Heart right ventricle (tissue), 16 donors: ENCODE measurements at places on chromosomes 1 and 21. TPM values are rescaled to one million over a fixed set of nuclear protein-coding genes. Genes with fewer than 3 reads are reported as not detected.

RNF207 gene
- 96.0 TPM for total RNA-seq

- H3K27ac ChIP-seq, result no peak overlapping the region
- DNase-seq, result no peak
- no peaks in the 10 kb centered on the region for H3K36me3 ChIP-seq
- H3K4me3 ChIP-seq, result no peak overlapping the region
- H3K4me1 ChIP-seq, result peaks cover 4% of the 10 kb centered on the region
Measured at GRCh38 chr1:85144351-85144750, 56.5 kb downstream of the SYDE2 start.

TNFRSF18 gene
- not detected for total RNA-seq

DNA sequence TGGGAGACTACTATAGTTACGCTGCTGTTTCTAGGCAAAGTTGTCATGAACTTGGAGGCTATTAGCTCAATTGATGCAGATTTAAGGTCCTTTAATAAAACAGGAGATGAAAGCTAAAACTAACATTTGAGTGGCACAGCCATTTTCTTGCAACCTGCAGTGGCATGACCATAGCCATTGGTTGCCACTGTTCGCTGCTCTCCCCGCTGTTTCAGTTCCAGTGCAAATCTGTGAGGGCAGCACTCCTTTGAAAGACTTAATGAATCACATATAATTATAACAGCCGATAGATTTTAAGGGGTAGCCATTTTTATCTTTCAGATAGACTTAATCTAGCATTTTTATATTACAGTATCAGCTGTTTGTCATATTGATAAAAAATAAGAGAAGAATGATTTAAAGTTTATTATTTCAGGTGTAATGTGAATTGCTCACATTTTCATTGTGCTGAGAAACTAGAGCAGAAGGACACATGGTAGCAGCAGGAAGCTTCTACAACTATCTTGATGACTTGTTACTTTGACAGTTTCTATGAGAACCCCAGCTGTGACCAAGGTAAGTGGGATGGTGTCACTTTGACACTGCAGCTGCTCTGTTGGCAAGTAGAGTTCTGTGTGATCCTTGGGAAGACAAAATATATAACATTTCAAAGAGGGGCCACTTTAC is 203.7 kb downstream of the PLA2G4A start:
- no peaks in the 10 kb centered on the region for H3K36me3 ChIP-seq
- no peak overlapping the region for H3K4me3 ChIP-seq
- no peak overlapping the region for H3K27ac ChIP-seq
- H3K27me3 ChIP-seq, result no peaks in the 10 kb centered on the region
- DNase-seq, result no peak

BRINP2 gene
- 0.32 TPM for total RNA-seq

DNA sequence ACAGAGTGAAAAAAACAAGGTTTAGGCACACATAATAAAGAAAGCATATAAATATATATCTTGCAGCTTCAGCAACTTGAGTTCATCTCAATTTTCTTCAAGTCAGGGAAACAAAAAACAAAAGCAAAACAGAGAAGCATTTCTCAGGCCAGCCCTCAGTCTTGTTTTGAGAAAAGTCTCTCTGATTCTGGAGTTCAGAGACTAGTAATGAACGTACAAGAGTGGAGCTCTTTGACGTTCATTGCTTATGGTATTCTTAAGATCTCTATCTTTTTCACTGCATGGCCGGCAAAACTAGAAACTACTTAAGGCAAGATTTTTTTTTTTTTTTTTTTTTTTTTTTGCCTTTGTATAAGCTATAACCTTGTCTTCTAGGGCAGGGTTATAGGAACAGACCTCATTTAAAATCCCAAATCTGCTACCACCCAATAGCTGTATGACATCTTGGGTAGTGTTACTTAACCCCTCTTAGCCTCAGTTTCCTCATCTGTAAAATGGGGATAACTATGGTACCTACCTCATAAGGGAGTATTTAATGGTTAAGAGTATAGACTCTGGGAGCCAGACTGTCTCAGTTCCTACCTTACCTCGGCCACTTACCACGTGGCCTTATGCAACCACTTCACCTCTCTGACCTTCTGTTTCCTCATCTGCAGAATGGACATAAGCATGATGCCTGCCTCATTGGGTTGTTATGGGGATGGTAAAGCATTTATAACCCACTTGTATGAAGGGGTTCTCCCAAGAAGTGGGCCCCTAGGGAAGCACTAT is 33.6 kb downstream of the LMO4 start:
- H3K36me3 ChIP-seq, result peaks cover 5% of the 10 kb centered on the region
- no peak for DNase-seq
- no peaks in the 10 kb centered on the region for H3K4me1 ChIP-seq

DNA sequence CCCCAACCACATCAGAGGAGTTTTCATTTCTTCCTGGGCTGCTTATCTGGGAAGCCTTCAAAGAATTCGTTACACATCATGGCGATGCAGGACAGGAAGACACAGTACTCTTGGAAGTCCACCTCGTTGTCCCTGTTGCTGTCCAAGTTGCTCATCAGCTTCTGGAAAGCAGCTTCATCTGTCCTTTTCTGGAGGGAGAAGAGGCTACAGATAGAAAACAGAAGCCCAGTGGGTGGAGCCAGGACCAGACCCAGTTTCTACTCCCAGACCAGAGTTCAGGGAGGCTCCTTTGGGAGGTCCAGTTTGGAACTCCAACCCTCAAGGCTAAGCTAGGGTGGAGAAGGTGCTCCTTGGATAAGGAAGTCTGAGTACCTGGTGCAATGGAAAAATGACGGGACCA is 1.9 kb downstream of the S100A4 start:
- H3K4me3 ChIP-seq, result no peak overlapping the region
- H3K27ac ChIP-seq, result peak overlapping the region; percentile 84
- peaks cover 27% of the 10 kb centered on the region for H3K4me1 ChIP-seq
- peaks cover 12% of the 10 kb centered on the region for H3K36me3 ChIP-seq
- DNase-seq, result no peak

- H3K27ac ChIP-seq, result no peak overlapping the region
- no peaks in the 10 kb centered on the region for H3K36me3 ChIP-seq
- no peak overlapping the region for H3K4me3 ChIP-seq
- no peak for DNase-seq
- peaks cover 11% of the 10 kb centered on the region for H3K4me1 ChIP-seq
Measured at GRCh38 chr1:44894591-44894990, 51.5 kb upstream of the PTCH2 start.

GRCh38 chr1:94741510-94741909 is 78.6 kb upstream of the SLC44A3 start:
- H3K36me3 ChIP-seq, result no peaks in the 10 kb centered on the region
- DNase-seq, result no peak
- H3K4me3 ChIP-seq, result no peak overlapping the region

DNA sequence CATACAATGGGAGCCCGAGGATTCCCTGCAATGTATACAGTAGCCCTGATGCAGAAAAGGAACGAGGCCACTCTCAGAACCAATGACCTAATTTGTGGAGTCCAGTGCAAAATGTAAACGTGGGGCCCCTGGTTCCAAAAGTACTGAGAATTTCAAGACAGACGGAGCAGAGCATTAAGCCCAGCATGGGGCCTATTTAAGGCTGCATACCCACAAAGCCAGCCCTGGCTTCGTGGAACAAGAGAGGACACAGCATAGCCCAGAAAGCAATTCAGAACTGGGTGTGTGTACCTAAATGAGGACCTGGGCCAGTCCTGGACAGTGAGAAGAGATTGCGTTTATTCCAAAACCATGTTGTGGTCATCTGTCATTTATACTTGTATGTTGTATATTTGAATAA is 55.2 kb downstream of the MT1HL1 start:
- DNase-seq, result no peak
- no peaks in the 10 kb centered on the region for H3K27me3 ChIP-seq
- no peak overlapping the region for H3K4me3 ChIP-seq
- H3K4me1 ChIP-seq, result no peaks in the 10 kb centered on the region
- no peaks in the 10 kb centered on the region for H3K36me3 ChIP-seq

- H3K27ac ChIP-seq, result no peak overlapping the region
- no peak for DNase-seq
- no peaks in the 10 kb centered on the region for H3K36me3 ChIP-seq
- no peaks in the 10 kb centered on the region for H3K4me1 ChIP-seq
- H3K27me3 ChIP-seq, result no peaks in the 10 kb centered on the region
Measured at GRCh38 chr1:50705041-50705440, 255.0 kb downstream of the FAF1 start.

- DNase-seq, result no peak
- no peak overlapping the region for H3K4me3 ChIP-seq
- H3K27me3 ChIP-seq, result no peaks in the 10 kb centered on the region
- no peaks in the 10 kb centered on the region for H3K36me3 ChIP-seq
Measured at GRCh38 chr1:16348414-16349182, 3.7 kb downstream of the FBXO42 start.

- H3K27ac ChIP-seq, result peak overlapping the region; percentile 52
- no peak for DNase-seq
- no peak overlapping the region for H3K4me3 ChIP-seq
- no peaks in the 10 kb centered on the region for H3K27me3 ChIP-seq
- peaks cover 7% of the 10 kb centered on the region for H3K36me3 ChIP-seq
Measured at GRCh38 chr1:230270185-230270558, 156.0 kb downstream of the PGBD5 start.

DNA sequence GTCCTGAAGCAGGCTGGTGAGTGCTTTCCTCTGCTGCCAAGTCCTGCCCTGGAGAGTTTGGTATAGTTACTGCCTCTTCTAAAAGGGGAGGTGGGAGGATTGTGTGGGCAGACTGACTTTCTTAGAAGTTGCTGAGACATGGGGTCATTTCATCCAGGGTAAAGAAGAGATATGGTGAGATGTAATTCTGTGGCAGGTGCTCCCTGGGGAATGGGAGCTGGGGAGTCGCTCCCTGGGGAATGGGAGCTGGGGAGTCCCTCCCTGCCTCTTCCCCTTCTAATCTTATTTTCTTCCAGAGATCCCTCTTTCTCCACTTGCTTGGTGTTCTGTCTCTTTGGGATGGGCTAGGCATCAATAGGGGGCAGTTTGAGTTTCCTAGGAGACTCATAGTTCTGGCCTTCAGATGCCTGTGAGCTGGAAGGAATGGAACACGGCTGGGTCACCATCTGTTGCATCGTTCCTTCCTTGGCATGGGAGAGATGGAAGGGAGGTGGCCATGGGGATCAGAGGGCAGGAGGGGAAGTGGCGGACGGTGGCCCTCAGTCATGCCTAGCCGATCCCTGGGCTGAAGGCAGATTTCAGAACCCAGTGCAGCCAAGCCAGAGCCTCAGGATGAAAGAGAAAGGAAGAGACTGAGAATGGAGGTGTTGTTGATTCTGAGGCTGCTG is 59.0 kb downstream of the NFASC start:
- H3K4me3 ChIP-seq, result no peak overlapping the region
- no peaks in the 10 kb centered on the region for H3K27me3 ChIP-seq
- H3K4me1 ChIP-seq, result peaks cover 10% of the 10 kb centered on the region
- no peak for DNase-seq

GRCh38 chr21:31298618-31299269 is 45.3 kb downstream of the TIAM1 start:
- H3K27me3 ChIP-seq, result no peaks in the 10 kb centered on the region
- H3K4me1 ChIP-seq, result no peaks in the 10 kb centered on the region
- H3K27ac ChIP-seq, result no peak overlapping the region
- H3K4me3 ChIP-seq, result no peak overlapping the region
- DNase-seq, result no peak

DNA sequence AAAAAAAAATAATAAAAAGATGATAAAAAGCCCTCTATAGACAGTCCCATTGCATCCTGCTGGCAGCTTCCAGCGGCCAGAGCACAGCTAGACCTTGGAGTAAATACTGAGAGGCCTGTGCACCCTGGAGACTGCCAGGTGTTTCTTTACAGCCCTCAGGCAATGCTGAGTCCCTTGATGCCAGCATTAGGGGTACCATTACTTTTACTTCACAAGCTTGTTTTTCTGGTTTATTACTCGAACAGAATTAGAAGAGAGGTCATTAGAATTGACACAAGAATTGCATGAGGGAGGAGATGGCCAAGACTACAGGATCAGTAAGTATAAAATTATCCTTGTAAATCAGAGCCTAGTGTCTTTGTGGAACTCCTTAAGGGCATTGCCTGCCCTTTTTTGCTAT is 43.6 kb downstream of the AKNAD1 start:
- H3K36me3 ChIP-seq, result no peaks in the 10 kb centered on the region
- peaks cover 30% of the 10 kb centered on the region for H3K4me1 ChIP-seq
- no peak for DNase-seq
- no peak overlapping the region for H3K27ac ChIP-seq

- no peaks in the 10 kb centered on the region for H3K36me3 ChIP-seq
- no peak overlapping the region for H3K4me3 ChIP-seq
- H3K4me1 ChIP-seq, result no peaks in the 10 kb centered on the region
Measured at GRCh38 chr21:17964716-17965115, 145.6 kb upstream of the C21orf91 start.

GRCh38 chr21:26965907-26966581 is 844 bp downstream of the ADAMTS5 start:
- H3K4me1 ChIP-seq, result no peaks in the 10 kb centered on the region
- H3K27me3 ChIP-seq, result peaks cover 22% of the 10 kb centered on the region
- H3K27ac ChIP-seq, result peak overlapping the region; percentile 58
- H3K4me3 ChIP-seq, result peak overlapping the region; percentile 68
- H3K36me3 ChIP-seq, result no peaks in the 10 kb centered on the region

DENND4B gene
- 29.4 TPM for total RNA-seq

S100A10 gene
- total RNA-seq, result 155 TPM

- H3K27me3 ChIP-seq, result no peaks in the 10 kb centered on the region
- H3K4me3 ChIP-seq, result no peak overlapping the region
- DNase-seq, result no peak
- peak overlapping the region; percentile 45 for H3K27ac ChIP-seq
- no peaks in the 10 kb centered on the region for H3K36me3 ChIP-seq
Measured at GRCh38 chr1:237186675-237187074, 144.7 kb downstream of the RYR2 start.

UAP1 gene
- total RNA-seq, result 17.4 TPM

- no peak for DNase-seq
- no peaks in the 10 kb centered on the region for H3K27me3 ChIP-seq
- no peak overlapping the region for H3K4me3 ChIP-seq
- H3K27ac ChIP-seq, result no peak overlapping the region
Measured at GRCh38 chr1:159829822-159830465, 3.3 kb downstream of the SLAMF8 start.

- H3K36me3 ChIP-seq, result no peaks in the 10 kb centered on the region
- H3K4me1 ChIP-seq, result peaks cover 44% of the 10 kb centered on the region
- H3K27ac ChIP-seq, result peak overlapping the region; percentile 98
Measured at GRCh38 chr1:234541286-234541975, 62.5 kb upstream of the TARBP1 start.

FASLG gene
- total RNA-seq, result not detected

- H3K27ac ChIP-seq, result no peak overlapping the region
- no peak for DNase-seq
- H3K4me3 ChIP-seq, result no peak overlapping the region
- H3K36me3 ChIP-seq, result no peaks in the 10 kb centered on the region
- H3K27me3 ChIP-seq, result no peaks in the 10 kb centered on the region
Measured at GRCh38 chr1:175865041-175865766, 121.8 kb upstream of the TNR start.

TMPRSS15 gene
- total RNA-seq, result 0.06 TPM

DNA sequence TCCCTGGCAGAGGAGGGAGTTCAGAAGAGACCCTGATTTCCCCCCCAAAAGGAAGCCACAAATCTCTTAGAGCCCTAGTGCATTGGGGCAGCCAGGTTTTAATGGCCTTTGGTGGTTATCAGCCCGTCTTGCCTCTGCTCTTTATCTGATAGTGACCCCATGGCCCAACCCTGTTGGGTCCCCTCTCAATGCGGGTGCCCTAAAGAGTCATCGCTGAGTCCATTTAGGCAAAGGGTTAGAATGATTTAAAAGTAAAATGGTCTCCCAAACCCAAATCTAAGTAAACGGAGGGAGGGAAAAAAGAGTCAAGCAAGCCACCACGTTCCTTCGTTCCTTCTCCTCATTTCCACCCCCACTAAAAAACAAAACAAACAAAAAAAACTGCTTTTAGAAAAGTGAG is 164.0 kb downstream of the RUNX1 start:
- H3K27me3 ChIP-seq, result peaks cover 73% of the 10 kb centered on the region
- no peaks in the 10 kb centered on the region for H3K36me3 ChIP-seq
- peaks cover 53% of the 10 kb centered on the region for H3K4me1 ChIP-seq
- H3K4me3 ChIP-seq, result peak overlapping the region; percentile 73

TMEM81 gene
- 2.1 TPM for total RNA-seq
